ENCODE measurements at places on chromosomes 6 and 20. TPM values are rescaled to one million over a fixed set of nuclear protein-coding genes. Genes with fewer than 3 reads are reported as not detected.

Gene COL11A2
- 0.26 TPM for total RNA-seq

Gene GHRH
- not detected for total RNA-seq

Gene NR2E1
- total RNA-seq, result not detected

Gene WFDC5
- not detected for total RNA-seq

Gene ADTRP
- 1.3 TPM for total RNA-seq

Gene FRK
- total RNA-seq, result 0.33 TPM

Gene MYT1
- total RNA-seq, result not detected

DNA sequence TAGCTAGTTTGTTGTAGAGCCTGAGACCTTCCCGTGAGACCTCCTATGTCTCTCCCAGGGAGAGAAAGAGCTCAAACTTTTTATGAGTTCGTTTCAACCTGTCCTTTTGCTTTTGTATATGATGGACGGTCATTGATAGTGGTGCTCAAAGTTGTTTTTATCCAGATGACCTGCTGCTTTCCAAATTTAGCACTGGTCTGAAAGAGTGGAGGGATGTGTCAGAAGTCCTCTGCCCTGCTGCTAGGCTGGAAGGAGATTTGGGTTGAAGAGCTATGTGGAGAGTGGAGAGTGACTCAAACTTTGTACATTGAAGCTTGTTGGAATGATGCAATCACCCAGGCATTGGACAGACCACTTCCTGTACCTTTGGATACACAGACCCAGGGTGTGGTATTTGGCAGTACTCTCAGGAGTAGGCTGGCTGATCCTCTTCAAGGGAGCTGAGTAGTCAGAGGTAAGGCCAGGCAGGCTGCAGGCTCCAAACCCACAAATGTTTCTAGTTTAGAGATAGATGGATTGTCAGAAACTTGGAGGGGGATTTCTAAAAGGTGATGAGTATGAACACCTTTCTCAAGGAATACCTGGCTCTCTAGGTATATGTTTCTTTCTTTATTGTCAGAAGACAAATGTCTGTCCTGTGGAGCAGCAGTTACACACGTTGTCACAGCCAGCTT lies 49.4 kb upstream of the RREB1 start:
- no peak overlapping the region for H3K4me3 ChIP-seq
- no peaks in the 10 kb centered on the region for H3K36me3 ChIP-seq
- no peaks in the 10 kb centered on the region for H3K27me3 ChIP-seq

DNA sequence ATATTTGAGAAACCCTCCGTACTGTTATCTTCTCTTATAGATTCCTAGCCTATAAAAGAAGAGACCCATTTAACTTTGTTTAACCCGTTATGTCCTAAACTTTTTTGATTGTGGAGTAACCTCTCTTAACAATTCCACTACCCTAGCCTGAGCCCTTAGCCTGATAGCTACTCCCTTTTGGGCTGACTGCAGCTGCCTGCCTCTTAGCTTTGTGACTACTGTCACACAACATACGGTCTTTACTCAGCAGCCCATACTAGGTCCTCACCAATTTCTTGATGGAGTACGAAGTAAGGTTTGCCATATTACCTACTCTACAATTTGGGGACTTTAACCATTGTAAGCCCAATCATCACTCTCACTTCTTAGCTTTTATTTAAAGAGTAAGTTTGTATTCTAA lies 72.7 kb downstream of the QRSL1 start:
- no peaks in the 10 kb centered on the region for H3K4me1 ChIP-seq
- H3K4me3 ChIP-seq, result no peak overlapping the region
- DNase-seq, result no peak
- H3K27me3 ChIP-seq, result no peaks in the 10 kb centered on the region

GRCh38 chr6:112485827-112486212 lies 138.7 kb downstream of the RFPL4B start:
- H3K27me3 ChIP-seq, result no peaks in the 10 kb centered on the region
- no peak overlapping the region for H3K27ac ChIP-seq
- no peak for DNase-seq
- no peaks in the 10 kb centered on the region for H3K36me3 ChIP-seq
- H3K4me3 ChIP-seq, result no peak overlapping the region
- H3K4me1 ChIP-seq, result no peaks in the 10 kb centered on the region

DNA sequence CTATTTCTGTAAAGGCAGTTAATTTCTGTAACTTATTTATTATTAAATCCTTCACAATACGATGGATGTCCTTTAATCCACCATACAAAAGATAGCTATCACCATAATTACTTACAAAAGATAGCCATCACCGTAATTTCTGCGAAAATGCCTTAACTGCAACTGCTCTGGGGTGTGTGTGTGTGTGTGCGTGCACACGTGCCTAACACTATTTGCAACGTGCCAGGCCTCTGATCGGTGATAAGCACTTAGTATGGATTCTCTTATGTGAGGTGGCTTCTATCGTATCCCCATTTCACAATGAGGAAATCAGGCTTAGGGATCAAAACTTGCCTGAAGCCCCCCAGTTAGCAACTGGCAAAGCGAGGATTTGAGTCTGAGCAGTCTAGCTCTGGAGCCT lies 67.1 kb upstream of the RBM24 start:
- H3K27ac ChIP-seq, result no peak overlapping the region
- DNase-seq, result no peak
- H3K4me3 ChIP-seq, result no peak overlapping the region

GRCh38 chr20:58458342-58459057 lies 56.7 kb downstream of the APCDD1L start:
- H3K4me1 ChIP-seq, result no peaks in the 10 kb centered on the region
- H3K4me3 ChIP-seq, result no peak overlapping the region
- no peak overlapping the region for H3K27ac ChIP-seq
- DNase-seq, result peak; percentile 19
- H3K36me3 ChIP-seq, result no peaks in the 10 kb centered on the region

DNA sequence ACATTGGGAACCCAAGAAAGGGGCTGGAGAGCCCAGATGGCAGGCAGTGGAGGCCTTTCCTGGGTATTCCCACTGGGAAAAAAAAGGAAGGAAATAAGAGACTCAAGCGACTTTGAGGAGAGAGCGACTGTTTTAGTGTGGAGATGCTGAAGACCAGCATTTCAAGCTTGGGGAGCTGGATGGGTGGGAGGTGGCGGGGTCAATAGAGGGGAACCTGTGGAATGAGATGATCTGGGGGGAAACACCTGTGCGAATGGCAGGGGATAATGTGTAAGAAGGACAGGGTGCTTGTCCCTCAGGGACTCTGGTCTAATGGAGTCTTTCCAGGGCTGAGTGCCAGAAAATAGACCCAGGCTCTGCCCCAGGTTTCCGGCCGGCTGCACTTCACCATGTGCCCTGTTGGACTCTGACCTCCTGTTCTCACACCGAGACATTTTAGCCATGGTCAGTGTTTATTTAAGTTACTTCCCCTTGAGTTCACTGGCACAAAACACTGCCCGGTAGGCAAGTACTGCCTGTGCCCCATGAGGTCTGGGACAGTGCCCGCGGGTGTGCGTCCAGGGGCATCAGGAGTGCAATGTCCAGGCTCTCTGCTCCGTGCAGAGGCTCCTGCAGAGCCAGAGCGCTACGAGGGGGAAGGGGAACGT lies 50.4 kb upstream of the NKX2-2 start:
- no peaks in the 10 kb centered on the region for H3K36me3 ChIP-seq
- H3K27me3 ChIP-seq, result no peaks in the 10 kb centered on the region
- no peak overlapping the region for H3K27ac ChIP-seq

DNA sequence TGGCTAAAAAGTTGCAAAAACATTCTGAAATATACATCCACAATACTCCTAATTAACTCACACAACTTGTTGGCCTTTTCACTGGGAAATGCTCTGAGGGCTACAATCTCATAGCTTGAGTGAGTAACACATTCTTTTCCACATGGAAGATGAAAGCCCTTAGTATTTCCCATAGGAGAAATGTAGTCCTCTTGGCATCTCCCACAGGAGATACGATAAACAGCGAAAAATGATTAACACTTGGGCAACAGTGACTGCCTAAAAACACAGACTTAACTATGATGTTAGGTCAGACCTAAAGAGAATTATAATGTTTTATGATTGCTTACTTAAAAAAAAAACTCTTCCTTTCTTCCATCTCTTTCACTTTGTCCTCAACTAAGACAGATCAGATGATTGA lies 9.0 kb downstream of the MYLK4 start:
- H3K27ac ChIP-seq, result no peak overlapping the region
- no peaks in the 10 kb centered on the region for H3K36me3 ChIP-seq
- H3K4me3 ChIP-seq, result no peak overlapping the region
- no peak for DNase-seq

GRCh38 chr6:110735666-110736065 lies 79.6 kb downstream of the CDK19 start:
- no peaks in the 10 kb centered on the region for H3K4me1 ChIP-seq
- no peak for DNase-seq
- H3K36me3 ChIP-seq, result no peaks in the 10 kb centered on the region
- H3K27ac ChIP-seq, result no peak overlapping the region

- peak; percentile 80 for DNase-seq
- H3K4me1 ChIP-seq, result no peaks in the 10 kb centered on the region
- no peaks in the 10 kb centered on the region for H3K36me3 ChIP-seq
- no peak overlapping the region for H3K4me3 ChIP-seq
- H3K27me3 ChIP-seq, result peaks cover 1% of the 10 kb centered on the region
Measured at GRCh38 chr6:127582777-127583462, 5.9 kb downstream of the C6orf58 start.

GRCh38 chr6:3287976-3288707 lies 29.4 kb downstream of the PSMG4 start:
- no peaks in the 10 kb centered on the region for H3K36me3 ChIP-seq
- H3K4me3 ChIP-seq, result no peak overlapping the region
- no peak overlapping the region for H3K27ac ChIP-seq
- DNase-seq, result no peak
- no peaks in the 10 kb centered on the region for H3K27me3 ChIP-seq

Measured in fibroblast of lung (primary cell).